Activated CD4-positive, alpha-beta T cell treated with anti-CD3 and anti-CD28 coated beads for 1 hour (primary cell): ENCODE measurements at places on chromosomes 13 and 19.
A peak's percentile ranks its signal among the peaks of the same experiment; 100 is the strongest.

GRCh38 chr19:50383001-50383851, 921 bp upstream of the POLD1 start:
- no peak for DNase-seq

DNA sequence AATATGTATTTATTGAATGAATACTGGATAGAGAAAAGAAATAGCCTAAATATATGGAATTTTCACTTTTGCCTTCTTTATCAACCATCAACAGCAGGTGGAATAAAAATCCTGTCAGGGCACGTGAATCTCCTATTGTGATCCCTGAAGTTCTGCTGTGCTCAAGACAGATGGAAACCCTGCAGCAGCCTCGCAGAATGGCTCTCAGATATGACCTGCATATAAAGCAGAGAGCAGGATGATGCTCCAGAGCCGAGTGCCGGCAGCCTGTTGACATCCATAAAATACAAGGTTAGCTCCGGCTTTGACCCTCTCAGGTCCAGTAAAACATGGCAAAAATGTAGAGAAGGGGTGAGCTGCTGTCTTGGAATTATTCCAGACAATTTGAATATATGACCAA, 659.3 kb downstream of the DIAPH3 start:
- no peak for DNase-seq

DNA sequence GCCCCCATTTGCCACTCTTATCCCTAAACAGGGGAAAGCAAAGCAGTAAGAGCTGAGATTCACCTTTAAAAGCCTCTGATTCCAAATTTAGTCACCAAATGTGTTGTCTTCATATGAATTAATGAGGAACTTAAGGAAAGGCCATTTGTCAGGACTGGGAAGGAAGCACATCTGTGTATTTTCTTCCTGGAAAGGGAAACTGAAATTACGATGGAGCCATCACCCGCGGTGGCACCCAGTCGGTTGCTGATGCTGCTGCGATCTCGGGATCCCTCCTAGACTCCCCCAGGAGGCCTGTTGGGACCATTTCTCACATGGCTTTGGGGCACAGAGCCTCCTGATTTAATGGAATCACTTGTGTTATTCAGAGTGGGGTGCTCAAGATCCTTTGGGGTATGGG, 7.4 kb upstream of the IL4I1 start:
- DNase-seq, result no peak

- DNase-seq, result no peak
Measured at GRCh38 chr19:41476583-41476982, 33.6 kb downstream of the ERICH4 start.

GRCh38 chr19:4781801-4782200, 9.7 kb upstream of the FEM1A start:
- DNase-seq, result no peak

- no peak for DNase-seq
Measured at GRCh38 chr13:36131222-36131930, at the start of gene DCLK1. TSS of gene DCLK1 (minus strand) at chr13:36131382.

DNA sequence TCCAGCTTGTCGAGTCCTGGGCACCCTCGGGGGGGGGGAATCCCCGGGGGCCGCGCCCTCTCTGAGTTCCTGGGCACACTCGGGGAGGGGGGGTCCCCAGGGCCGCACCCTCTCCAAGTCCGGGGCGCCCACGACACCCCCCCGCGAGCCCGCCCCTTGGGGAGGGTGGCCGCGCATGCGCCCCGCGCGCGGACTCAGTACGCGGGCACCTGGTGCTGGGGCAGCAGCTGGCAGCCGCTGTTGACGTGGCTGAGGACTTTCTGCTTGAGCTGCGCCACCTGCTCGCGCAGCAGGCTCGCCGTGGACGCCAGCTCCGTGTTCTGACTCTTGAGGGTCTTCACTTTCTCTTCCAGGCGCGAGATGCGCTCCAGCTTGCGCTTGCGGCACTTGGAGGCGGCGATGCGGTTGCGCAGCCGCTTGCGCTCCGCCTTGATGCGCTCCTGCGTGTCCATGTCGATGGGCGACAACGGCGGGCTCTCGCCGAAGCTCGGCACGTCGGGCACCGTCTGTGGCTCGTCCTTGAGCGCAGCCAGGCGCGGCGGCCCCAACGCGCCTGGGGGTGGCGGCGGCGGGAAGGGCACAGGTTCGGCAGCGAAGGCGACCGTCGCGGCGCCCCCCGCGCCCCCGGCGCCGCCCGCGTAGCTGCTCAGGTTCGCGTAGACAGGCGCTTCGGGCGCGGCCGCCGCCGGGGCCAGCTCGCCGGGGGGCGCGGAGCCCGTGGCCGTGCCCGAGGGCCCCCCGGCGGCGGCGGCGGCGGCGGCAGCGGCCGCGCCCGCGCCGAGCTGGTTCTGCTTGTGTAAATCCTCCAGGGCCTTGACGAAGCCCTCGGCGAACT, 958 bp downstream of the JUND start:
- peak; percentile 75 for DNase-seq

DNA sequence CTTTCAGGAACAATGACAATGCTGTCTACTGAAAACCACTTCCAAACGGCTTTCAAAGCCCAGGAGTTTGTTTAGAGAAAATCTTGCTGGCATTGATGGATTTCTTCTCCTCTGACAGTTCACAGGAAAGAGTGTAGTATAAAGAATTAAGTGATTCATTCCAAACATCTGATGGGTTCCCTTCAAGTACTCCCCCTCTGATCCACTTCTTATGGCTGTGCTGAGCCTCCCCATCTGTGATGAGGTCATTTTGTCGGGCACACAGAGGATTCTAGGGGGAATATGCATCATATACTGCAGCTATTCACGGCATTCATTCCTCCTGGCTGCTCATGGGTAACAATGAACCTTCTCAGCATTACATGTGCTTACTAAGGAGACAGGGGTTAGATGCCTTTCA, 107.9 kb downstream of the RGCC start:
- no peak for DNase-seq

- DNase-seq, result no peak
Measured at GRCh38 chr13:59494151-59494550, 669.6 kb downstream of the DIAPH3 start.

DNA sequence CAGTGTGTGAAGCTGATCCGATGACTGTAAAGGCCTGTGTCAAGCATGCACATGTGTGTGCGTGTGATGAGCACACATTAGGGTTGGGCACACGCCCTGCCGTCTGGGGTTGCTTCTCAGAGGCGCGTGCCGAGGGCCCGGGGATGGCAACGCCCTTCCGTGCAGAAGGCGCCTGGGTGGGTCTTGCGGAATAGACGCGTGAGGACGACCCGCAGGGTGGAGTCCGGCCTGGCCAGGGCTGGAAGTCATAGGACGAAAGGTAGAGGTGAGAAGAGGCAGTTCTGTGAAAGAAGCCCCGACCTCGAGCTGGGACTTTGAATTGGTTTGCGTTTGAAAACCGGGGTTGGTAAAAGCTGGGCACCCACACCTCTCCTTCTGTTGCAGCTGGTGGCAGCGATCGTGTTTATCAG, 35.7 kb downstream of the TMEM255B start:
- DNase-seq, result no peak

- no peak for DNase-seq
Measured at GRCh38 chr13:21232196-21232595, 55.7 kb downstream of the MRPL57 start.

GRCh38 chr13:26575244-26575643, 17.8 kb downstream of the WASF3 start:
- no peak for DNase-seq

- DNase-seq, result no peak
Measured at GRCh38 chr19:8251025-8251472, 41.9 kb downstream of the CERS4 start.

DNA sequence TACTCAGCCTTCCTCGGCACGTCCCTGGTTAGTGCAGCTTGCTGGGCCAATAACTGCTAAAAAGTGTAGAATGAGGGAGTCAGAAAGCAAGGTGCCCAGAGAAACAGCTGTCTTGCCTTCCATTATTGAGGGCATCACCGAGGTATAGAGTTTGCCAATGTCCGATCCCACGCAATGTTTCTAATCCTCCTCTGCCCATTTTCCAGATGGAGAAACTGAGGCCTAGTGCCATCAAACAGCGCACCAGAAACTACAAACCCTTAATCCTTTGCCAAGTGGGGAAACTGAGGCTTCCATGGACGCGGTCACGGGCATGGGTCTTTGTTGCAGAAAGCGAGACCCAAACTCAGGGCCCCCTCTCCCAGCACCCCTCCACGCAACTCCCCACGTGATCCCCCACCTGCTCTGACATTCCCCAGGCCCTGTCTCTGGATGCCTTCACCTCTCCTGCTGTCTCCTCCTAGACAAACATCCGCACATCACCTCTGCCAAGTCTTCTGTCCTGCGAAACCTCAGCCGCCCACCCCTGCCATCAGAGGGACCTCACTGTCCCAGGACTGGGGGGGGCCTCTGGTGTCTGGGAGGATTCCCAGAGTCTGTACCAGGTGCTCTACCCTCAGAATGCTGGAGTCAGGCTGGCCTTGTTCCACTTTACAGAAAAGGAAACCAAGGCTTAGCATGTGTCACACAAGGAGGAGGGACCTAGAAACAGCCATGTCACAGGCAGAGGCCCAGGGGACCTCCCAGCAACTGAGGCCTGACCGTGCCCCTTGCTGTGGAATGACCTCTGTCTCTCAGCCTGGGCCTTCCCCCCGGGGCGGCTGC, 930 bp upstream of the PDE4C start:
- DNase-seq, result no peak

- no peak for DNase-seq
Measured at GRCh38 chr13:37070956-37071355, 11.5 kb upstream of the SUPT20H start.

GRCh38 chr13:97256343-97256783, 34.2 kb downstream of the MBNL2 start:
- no peak for DNase-seq

DNA sequence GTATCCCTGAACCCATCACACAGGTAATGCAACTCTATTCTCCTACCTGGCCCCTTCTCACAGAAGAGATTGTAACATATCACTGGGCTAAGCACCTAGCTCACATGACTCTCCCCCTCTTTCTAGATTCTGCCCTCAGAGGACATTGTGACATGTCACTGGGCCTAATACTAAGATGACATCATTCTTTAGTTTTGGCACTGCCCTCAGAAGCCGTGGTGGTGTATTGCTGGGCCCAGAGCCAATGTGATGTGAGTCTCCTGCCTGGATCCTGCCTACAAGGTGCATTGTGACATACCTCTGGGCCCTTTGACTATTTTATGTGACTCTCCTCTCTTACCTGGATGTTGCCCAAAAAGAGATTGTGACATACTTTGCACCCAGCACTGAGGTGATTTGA, 21.4 kb upstream of the ZNF730 start:
- no peak for DNase-seq

- no peak for DNase-seq
Measured at GRCh38 chr19:17968362-17968761, 1.5 kb downstream of the KCNN1 start.

GRCh38 chr19:54248016-54248601, 5.5 kb upstream of the LILRA6 start:
- DNase-seq, result no peak
